ENCODE measurements at places on chromosomes 11 and 22. TPM values are rescaled to one million over a fixed set of nuclear protein-coding genes. Genes with fewer than 3 reads are reported as not detected.

SLC36A4 gene
- total RNA-seq = 22.6 TPM

C11orf42 gene
- not detected for total RNA-seq

MS4A4E gene
- not detected for total RNA-seq

MAPK12 gene
- total RNA-seq = 11.6 TPM

GTSE1 gene
- total RNA-seq = 1.7 TPM

SCN2B gene
- 3.0 TPM for total RNA-seq

PLAAT3 gene
- total RNA-seq = 3.7 TPM

C22orf23 gene
- 0.25 TPM for total RNA-seq

HBB gene
- total RNA-seq = 155 TPM

SCGB2A2 gene
- total RNA-seq = not detected

UPK2 gene
- total RNA-seq = not detected

API5 gene
- total RNA-seq = 115 TPM

ESAM gene
- total RNA-seq = 6.1 TPM

CACNA1I gene
- total RNA-seq = 10.1 TPM

OR8K1 gene
- total RNA-seq = not detected

KDM4D gene
- 1.7 TPM for total RNA-seq

PSMD13 gene
- 73.0 TPM for total RNA-seq

CRYBB2 gene
- total RNA-seq = 0.25 TPM

OR8K3 gene
- not detected for total RNA-seq

C22orf31 gene
- total RNA-seq = not detected

PYGM gene
- total RNA-seq = 1.5 TPM

OR52N4 gene
- 0.25 TPM for total RNA-seq

SCO2 gene
- total RNA-seq = 0.98 TPM

BIK gene
- not detected for total RNA-seq

DEUP1 gene
- 0.49 TPM for total RNA-seq

DNAJB7 gene
- total RNA-seq = not detected

MS4A4A gene
- total RNA-seq = 1.2 TPM

DDI1 gene
- total RNA-seq = not detected

PRR5L gene
- total RNA-seq = 6.6 TPM

PDGFB gene
- total RNA-seq = 4.4 TPM

SBF1 gene
- 73.8 TPM for total RNA-seq

TH gene
- 0.25 TPM for total RNA-seq

TUBA8 gene
- 0.98 TPM for total RNA-seq

SEPTIN3 gene
- total RNA-seq = 172 TPM

PIH1D2 gene
- total RNA-seq = 1.5 TPM

SYT7 gene
- total RNA-seq = 27.5 TPM

KRTAP5-1 gene
- not detected for total RNA-seq

DEFB131B gene
- total RNA-seq = not detected

RIMBP3C gene
- total RNA-seq = 0.49 TPM

Measured in temporal lobe (tissue), 4 donors.